ENCODE measurements at places on chromosomes 3 and 15.

GRCh38 chr3:41574900-41575299, 375.6 kb downstream of the CTNNB1 start:
- no peak for DNase-seq

DNA sequence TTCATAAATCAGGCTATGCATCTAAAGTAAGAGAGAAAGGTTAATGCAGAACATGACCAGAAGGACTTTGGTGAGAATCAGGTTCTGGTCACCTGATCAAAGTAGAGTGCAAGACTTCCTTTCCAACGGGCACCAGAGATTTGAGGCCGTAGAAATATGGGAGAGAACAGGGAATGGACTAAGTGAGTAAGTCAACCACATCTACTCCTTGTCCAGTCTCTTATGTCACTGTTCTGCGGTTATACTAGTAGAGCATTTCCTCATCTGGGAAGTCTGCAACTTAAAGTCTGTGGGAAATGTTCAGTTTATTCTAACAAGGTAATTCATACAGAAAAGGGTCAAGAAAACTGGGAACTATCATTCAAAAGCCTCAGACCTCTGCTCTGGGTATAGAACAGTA, 232.8 kb downstream of the CPNE4 start:
- DNase-seq = no peak

GRCh38 chr3:160929595-160929994, 173.6 kb downstream of the PPM1L start:
- peak; percentile 33 for DNase-seq

GRCh38 chr15:77499087-77499760, 78.5 kb downstream of the HMG20A start:
- no peak for DNase-seq

DNA sequence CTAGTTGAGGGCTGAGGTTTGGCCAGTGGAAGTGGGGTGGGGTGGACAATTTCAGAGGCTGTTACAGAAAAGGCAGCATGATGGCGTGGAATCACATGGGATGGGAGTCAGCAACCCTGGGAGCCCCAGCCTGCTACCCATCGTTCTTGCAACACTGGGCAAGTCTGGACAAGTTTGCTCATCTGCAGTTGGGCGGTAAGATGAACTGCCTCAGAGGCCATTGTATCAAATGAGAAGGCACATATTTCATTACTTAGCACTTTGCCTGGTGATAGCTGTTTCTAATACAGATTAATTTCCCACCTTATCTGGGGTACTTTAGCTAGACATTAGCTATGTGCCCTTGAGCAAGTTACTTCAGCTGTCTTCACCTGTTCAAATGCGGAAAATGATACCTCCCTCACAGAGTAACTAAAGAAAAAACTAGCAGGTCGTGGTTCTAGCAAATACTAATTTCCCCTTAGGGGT, 248.9 kb downstream of the THSD4 start:
- DNase-seq = no peak

DNA sequence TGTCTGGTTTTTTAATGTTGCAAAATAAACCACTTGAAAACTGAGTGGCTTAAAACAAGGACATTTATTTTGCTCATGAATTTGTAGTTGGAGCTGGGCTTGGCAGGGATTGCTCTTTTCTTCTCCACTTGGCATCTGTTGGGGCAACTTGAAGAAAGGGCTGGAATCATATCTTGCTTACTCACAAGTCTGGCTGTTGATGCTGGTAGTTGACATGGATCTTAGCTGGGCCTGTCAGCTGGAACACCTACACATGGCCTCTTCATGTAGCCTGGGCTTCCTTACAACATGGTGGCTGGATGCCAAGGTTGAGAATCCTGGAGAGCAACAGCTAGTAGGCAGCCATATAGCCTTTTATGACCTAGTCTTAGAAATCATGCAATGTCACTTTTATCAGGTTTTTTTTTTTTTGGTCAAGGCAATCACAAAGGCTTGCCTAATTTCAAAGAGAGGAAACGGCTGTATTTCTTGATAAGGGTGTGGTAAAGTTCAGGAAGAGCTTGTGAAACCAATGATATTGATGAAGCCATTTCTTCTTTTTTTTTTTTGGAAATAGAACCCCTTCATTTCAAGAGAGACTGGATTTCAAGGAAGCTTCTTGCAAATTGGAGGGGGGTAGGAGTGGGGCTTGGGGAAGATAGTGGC, 262.1 kb downstream of the IL20RB start:
- no peak for DNase-seq

DNA sequence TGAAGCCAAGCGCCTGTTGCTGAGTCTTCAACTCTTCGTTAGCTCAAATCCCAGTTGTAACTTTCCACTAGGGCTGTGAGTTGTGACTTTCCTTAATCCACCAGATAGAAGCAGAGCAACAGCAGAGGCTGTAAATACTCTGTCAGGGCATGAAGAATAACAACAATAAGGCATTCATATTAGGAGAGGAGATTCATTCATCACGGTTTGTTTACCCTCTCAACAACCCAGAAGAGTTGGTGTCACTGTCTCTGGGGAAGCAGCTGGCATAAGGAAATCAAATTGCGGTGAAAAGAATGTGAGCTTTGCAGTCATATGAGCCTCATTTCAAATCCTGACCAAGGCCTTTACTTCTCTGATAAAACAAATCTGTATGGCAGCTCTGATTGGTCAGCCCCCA, 184.8 kb downstream of the SHQ1 start:
- DNase-seq = no peak

GRCh38 chr3:38165722-38166387, 518 bp downstream of the OXSR1 start:
- no peak for DNase-seq

DNA sequence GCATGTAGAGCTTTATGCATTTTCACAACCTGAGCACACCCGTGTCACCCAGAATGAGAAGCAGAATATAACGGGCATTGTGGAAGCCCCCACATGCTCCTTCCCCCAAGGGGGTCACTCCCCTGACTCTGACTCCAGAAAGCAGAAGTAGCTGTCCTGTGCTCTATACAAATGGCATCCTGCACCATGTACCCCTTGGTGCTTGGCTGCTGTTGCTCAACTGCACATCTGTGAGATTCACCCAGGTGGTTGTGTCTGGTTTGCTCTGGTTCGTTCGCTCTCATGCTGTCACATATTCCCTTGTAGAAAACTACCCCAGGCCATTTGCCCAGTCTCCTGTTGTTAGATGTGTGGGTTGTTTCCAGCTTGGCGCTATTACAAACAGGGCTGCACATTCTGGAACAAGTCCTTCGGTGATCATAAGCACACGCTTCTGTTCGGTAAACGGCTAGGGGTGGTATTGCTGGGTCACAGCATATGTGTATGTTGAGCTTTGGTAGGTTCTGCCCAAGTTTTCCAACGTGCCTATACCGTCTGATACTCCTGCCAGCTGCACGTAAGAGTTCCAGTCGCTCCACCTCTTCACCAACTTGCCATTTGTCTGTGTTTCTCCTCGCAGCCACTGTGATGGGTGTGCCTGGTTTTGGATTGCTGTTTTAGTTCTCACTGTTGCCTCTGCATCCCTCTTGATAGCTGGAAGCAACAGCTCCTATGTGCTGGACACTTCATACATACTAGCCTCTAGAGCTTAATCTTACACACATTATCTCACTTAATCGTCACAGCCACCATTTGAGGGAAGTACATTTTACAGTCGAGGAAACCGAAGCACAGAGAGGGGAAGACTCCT, 65.4 kb upstream of the SLC6A6 start:
- DNase-seq = no peak

- no peak for DNase-seq
Observed at GRCh38 chr15:35755237-35755802, 209.4 kb upstream of the DPH6 start.

DNA sequence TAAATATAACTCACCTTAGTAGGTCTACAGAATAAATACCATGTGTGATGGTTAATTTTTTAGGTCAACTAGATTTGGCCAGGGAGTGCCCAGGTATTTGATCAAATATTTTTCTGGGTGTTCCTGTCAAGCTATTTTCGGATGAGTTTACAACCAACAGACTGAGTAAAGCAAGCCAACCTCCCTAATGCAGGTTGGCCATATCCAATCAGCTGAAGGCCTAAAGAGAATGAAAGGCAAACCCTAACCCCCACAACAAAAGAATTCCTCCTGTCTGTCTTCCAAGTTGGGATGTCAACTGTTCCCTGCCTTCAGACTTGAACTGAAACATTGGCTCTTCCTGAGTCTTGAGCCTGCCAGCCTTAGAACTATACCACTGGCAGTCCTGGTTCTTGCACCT, 28.6 kb downstream of the TASOR start:
- DNase-seq = no peak

GRCh38 chr15:38702178-38702912, 137.7 kb upstream of the RASGRP1 start:
- DNase-seq = no peak

- no peak for DNase-seq
Observed at GRCh38 chr15:45439521-45440260, 61.3 kb upstream of the GATM start.

DNA sequence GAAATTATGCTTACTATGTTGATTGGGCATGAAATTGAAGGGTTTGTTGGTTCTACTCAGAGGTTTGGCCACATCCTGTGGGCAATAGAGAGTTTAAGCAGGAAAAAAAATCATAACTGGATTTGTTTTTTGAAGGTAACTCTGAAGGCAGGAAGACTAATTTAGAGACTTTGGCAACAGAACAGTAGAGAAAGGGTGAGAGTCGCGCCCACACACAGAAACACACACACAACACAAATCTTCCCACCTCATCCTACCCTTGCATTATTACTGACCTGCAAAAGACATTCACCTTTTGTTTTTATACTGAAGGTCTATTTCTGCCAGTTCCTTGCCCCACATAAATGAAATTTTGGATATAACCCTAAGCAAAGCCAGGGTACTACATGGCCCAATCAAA, 270.6 kb downstream of the TBL1XR1 start:
- no peak for DNase-seq

DNA sequence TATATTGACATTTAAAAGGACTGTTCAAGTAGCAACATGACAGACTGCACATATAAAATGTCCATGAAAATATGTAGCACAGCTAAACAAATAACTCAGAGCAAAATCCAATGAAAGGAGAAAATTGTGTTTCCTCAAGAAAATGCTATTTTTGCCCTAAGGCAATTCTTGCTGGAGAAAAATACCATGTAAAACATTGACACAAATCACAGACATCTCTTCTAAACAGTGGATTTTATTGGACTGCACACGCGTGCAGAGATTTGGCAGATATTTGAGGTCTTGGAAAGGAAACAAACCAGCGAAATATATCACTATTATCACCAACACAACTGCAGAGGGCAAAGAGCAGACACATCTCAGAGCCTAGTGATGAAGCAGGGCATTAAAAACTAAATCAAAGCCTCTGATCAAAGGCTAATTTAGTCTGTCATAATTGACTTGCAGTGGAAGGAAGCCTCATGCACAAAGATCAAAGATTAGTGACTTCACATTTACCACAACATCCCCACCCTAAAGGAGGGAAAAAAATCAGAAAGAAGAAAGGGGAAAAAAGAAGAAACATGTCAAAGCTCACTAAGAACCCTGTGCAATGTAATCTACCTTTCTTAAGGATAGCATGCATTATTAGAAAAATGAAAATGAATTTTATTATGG, 52.4 kb downstream of the CHL1 start:
- DNase-seq = no peak

DNA sequence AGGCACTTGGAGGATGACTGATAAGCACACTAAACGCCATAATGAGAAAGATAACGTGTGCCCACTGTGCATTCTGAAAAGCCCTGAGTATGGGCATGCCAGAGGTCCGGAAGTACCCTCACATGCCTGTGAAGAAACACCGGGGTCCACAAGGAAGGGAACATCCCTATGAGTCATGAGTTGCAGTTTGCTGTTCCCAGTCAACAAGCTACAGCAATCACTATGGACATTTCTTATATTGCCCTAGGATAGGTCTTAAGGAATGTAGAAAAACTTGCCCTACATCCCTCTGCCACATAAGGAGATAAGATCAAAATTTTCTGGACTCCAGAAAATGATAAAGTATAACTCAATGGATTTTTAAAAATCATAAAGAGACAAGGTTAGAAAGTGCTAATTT, 9.9 kb downstream of the MB21D2 start:
- no peak for DNase-seq

GRCh38 chr3:48064292-48064829, 48.1 kb upstream of the MAP4 start:
- DNase-seq = no peak

- DNase-seq = no peak
Observed at GRCh38 chr3:34864011-34864410, 775.3 kb upstream of the ARPP21 start.

DNA sequence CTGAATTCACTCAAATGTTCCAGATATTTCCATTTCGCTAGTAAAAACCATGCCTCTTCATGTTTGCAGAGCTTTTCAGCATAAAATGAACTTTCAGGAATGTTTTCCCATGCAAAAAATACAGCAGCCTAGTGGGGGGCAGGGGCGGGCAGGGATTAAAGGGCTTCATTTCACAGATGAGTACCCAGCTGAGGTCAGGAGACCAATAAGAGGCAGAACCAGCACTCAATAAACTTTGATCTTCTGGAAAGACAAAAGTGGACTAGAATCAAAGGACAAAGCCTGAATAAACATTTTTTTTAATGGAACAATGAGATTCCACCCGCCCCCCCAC, 8.0 kb downstream of the KLHL25 start:
- no peak for DNase-seq

DNA sequence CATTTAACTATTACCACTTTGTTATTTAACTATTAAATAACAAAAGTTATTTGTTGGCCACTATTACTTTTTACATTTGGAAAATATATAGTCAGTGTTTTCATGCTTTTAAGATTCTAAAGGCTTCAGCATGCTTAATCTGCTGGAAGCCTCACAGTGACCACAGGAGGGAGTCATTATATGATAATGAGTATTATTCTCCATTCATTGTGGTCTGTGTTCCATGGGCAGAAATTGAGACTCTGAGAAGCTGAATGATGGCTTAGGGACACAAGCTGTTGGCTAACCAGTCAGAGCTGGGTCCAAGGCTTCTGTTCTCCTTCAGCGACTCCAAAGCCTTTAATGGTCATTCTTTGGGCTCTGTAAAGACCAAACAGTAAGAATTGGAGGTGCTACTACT, 64.7 kb downstream of the BFSP2 start:
- DNase-seq = no peak

GRCh38 chr3:156350781-156351180, 204.1 kb downstream of the SSR3 start:
- DNase-seq = no peak
